ENCODE measurements at places on chromosomes 3 and 15.

DNA sequence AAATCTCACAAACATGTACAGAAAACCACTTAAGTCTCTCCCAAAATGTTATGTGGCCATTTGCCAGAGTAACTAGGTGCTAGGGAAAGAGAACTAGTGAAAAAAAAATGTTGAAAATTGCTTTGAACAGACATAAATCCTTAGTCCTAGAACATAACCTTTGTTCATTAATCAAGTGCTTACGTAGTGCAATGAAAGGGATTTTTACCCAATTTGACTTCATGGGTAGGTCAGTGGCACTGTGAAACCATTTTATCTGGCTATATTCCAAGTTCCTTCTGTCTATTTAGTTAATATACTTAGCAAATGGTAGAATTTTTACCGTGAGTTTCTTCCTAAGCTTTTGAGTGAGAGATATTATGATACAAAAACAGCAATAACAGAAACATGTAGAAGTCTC lies 209.4 kb downstream of the DIPK2A start:
- DNase-seq: no peak

DNA sequence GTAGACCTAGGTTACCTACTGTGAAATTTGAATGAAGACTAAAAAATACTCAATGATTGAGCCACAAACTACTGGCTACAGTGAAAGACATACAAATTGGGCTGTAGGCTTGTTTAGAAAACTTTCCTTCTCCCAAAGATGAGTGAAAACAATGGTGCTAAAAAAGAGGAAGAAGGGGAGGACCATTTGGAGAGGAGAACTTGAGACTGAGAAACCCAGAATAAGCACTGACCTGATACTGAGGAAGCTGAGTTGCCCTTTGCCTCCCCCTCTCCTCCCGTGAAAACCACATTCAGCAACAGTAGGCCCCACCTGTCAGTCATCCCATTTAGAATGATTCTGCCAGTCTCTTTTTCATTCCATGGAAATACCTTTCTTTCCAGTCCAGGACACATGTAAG lies 484.0 kb upstream of the TGFBR2 start:
- no peak for DNase-seq

DNA sequence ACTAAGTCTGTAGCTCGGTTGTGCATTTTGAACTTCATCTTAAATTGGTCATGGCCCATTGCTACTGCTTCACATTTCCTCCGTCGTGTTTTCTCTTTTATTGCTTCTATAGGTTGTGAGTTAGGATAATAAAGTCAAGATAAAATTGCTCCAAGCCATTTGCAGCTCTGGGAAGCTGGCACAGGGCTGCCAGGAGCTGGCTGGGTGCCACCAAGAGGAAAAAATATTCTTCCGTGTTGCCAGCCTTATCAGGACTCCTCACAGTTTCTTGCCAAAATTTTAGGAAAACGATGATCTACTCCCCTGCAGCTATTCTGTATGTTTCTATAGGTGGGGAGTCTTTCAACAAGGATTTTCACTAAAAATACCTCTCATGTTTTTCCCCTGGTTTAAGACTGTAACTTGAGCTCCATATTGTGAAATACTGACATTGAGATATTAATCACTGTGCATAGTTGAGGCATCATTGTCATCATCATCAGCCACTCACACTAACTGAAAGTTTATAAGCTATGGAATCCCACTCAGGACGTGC lies 55.4 kb upstream of the PIAS1 start:
- no peak for DNase-seq

GRCh38 chr3:62007036-62007435 lies 366.3 kb downstream of the FEZF2 start:
- no peak for DNase-seq

DNA sequence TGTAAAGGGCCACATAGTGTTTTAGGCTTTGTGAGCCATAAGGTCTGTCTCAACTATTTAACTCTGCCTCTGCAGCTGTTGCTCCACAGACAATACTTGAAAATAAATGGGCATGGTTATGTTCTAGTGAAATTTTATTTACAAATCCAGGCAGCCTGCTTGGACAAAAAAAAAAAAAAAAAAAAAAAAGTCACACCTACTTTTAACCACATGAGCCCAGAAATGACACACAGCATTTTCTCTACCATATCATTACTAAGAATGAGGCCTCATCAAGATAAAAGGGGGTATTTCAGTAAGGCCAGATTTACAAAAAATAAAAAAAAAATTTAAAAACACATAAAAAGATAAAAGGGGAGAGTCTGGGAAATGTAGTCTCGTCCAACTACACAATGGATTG lies 1.7 kb upstream of the NGLY1 start:
- no peak for DNase-seq

GRCh38 chr3:149441642-149442041 lies 32.9 kb upstream of the TM4SF4 start:
- DNase-seq: no peak

GRCh38 chr3:169563775-169564059 lies 99.8 kb downstream of the MECOM start:
- DNase-seq: no peak

- no peak for DNase-seq
These were observed 12.1 kb downstream of the NR2F2 start for GRCh38 chr15:96342406-96343112.

GRCh38 chr3:171774521-171774920 lies 35.8 kb downstream of the PLD1 start:
- no peak for DNase-seq

DNA sequence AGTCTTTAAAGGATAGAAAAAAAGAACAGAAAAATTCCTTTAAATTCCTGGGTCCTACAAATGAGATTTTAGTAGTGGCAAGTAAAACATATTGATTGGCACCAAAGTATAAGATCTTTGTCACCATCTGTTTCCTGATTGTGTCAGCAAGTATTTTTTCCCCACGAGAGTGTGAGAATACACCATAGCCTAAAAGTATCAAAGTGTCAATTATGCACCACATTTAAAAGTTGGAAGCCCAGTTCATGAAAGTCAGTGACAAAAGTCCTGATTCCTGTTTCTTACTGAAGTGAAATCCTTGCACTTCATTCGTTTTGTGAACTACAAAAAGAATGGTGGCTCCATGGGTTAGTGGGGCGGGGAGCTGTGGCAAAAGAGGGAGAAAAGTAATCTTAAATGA lies 83.8 kb upstream of the DPH6 start:
- no peak for DNase-seq

DNA sequence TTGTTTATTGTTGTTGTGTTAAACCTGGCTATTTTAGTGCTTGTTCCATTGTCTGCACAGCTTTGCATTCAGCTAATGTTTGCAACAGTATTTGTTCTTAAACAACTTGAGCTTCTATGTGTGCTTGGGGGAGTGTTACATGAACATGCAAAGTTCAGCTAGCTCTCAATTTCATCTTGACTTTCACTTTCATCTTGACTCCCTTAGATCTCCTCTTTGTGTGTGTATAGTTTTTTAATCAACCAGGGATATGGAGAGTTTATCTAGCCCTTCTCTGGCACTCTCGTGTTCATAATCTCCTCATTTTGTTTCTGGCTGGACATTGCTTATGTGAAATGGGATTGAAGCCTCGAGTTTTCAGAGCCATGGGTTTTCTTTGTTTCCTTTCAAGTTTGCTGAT lies 212.4 kb upstream of the ZBTB20 start:
- DNase-seq: no peak

GRCh38 chr15:99844150-99844549 lies 110.9 kb upstream of the LYSMD4 start:
- DNase-seq: no peak

GRCh38 chr15:83312071-83312470 lies 27.6 kb upstream of the BNC1 start:
- no peak for DNase-seq

- no peak for DNase-seq
These were observed 38.3 kb upstream of the ARHGEF3 start for GRCh38 chr3:56839784-56840715.

DNA sequence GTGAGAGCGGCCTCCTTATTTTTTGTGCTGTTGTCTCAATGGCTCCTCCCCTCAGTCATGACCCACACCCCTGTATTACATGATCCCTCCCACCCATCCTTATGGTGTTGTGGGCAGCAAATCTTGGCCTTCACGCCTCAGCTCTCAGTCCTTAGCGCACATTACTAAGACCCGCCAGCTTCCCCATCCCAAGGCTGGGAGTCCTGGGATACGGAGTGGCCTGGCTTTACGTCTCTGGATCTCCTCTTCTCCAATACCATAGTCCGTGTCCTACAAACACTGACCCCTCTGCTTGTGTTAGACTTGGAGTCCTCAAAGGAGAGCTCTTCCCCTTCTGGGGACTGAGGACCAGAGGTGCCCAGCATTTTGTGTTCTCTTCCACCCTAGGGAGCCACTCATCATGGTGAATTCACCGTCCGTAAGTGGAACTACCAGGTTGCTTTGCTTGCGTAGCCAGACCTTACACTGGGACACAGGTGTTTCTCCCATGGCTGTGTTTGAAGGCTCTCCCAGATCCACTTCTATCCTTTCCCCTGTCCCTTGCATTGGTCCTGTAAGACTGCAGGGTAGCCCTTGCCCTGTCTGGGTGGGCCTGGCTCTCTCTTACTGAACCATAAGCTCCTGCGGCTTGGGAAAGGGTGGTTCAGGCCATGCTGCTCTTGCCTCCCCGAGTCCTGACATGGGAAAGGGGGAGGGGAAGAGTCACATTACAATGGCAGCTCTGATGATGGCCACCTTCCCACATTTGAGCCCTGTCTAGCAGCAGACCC lies 13.6 kb downstream of the GRM2 start:
- DNase-seq: no peak

- DNase-seq: no peak
These were observed 31.7 kb upstream of the RAB11A start for GRCh38 chr15:65837301-65838294.

- no peak for DNase-seq
These were observed 759 bp upstream of the GMPS start for GRCh38 chr3:155869691-155870090.

DNA sequence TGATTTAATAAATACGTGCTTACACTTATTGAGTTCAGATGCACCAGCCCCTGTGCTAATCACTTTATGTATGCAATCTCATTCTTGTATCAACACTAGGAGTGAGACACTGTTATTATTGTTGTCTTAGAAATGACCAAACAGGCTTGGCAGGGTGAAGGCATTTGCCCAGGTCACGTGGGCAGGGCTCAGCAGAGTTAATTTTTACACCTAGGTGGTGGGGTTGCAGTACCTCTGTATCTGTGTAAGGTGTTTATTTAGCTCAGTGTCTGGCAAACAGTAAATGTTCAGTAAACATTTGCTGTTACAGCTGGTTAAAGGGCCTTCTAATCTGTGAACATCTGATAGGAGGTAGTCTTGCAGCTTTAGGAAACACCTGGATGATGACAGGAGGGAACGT lies 200.0 kb downstream of the CACNA2D3 start:
- DNase-seq: no peak

DNA sequence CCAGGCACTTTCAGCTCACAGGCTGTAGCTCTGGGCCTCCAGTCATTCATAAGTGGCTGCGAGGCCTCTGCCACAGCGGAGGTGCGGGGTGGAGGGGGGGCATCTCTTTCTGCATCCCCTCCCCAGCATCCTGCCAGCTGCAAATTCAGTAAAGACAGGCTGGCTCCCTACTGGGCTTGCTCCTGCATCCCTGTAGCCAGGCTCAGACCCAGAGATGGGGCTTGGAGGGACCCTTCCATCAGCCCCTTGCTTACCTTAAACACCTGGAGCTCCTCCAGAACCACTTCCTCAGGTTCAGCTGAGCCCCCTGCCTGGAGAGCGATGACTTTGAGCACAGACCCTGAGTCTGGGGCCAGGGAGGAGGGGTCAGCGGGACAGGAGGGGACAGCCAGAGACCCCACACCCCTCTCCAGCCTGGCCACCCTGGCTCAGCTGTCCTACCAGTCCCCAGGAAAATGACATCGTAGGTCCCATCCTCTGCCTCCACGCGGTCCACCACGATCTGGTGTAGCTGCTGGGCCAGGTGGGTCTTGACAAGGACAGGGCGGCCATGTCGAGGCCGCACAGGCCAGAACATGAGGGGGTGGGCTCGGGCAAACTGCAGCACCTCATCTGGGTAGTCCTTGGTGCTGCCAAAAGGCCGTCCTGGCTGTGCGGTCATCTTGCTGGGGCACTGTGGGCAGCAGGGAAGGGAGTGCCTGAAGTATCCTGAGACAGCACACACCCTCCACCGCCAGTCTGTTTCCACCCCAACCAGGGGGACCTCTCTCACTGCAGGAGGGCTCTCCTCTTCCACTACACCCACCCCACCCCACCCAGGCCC lies 5.3 kb downstream of the SEMA3G start:
- DNase-seq: no peak

GRCh38 chr3:51683566-51683965 lies 12.5 kb downstream of the TEX264 start:
- DNase-seq: no peak

GRCh38 chr3:13207975-13208705 lies 134.9 kb upstream of the IQSEC1 start:
- DNase-seq: no peak

- no peak for DNase-seq
These were observed 34.4 kb upstream of the PRICKLE2 start for GRCh38 chr3:64259636-64260035.

DNA sequence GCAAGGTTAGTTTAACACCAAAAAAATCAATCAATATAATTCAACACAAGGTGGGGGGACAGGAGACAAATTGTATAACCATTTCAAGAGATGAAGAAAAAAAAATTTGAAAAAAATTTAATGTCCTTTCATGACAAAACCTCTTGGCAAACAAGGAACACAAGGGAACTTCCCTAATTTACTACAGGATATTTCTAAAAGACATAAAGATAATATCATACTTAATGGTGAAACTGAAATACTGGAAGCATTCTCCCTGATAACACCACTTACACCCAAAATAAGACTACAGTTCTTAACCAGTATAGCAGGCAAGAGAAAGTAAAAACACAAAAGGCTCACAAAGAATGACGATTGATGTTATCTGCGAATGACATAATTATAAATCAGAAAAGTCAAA lies 44.7 kb downstream of the IFT57 start:
- no peak for DNase-seq

- no peak for DNase-seq
These were observed 55.0 kb upstream of the CHD2 start for GRCh38 chr15:92845126-92845508.

DNA sequence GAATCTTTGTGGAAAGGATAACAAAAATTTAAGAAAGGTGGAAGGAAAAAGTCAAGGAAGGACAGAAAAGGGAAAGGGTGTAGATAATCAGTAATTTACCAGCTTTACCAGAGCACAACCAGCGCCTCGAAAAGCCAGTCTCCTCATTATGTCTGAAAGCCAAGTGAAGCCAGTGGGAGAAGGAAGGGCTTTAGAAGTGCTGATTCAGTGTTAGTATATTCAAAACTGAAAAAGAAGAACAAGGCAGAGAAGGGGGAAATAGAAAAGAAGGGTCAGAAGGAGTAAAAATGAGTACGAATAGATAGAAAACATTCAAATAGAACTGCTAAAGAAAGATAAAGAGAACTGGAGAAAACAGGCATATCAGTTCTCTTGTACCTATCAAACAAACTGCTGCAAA lies 4.1 kb downstream of the PBRM1 start:
- no peak for DNase-seq

GRCh38 chr3:67685499-67685898 lies 31.1 kb upstream of the SUCLG2 start:
- no peak for DNase-seq

GRCh38 chr3:42067326-42067725 lies 23.8 kb upstream of the TRAK1 start:
- DNase-seq: no peak

GRCh38 chr15:71052356-71052755 lies 62.9 kb upstream of the THSD4 start:
- DNase-seq: no peak

GRCh38 chr15:58078591-58078990 lies 13.1 kb upstream of the ALDH1A2 start:
- no peak for DNase-seq

GRCh38 chr15:82228750-82229149 lies 33.8 kb downstream of the EFL1 start:
- no peak for DNase-seq

GRCh38 chr3:133230195-133230594 lies 169.7 kb upstream of the BFSP2 start:
- no peak for DNase-seq

All from NCI-H524 treated with DMSO at 0.1 percent for 48 hours (cell line).